ENCODE measurements at places on chromosomes 5 and 9.

DNA sequence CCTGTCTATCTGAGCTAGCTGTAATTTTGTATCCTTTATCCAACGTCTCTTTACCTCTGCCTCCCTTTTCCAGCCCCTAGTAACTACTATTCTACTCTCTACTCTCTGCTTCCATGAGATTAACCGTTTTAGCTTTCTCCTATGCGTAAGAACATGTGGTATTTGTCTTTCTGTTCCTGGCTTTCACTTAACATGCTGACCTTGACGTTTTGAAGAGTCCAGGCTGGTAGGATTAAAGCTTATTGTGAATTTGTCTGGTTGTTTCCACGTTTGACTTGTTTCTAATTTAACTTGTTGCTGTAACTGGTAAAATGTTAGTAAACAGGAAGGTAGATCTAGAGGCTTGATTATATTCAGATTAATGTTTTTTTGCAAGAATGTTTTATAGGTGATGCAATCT lies 385.3 kb downstream of the PSAT1 start:
- no peak for DNase-seq

DNA sequence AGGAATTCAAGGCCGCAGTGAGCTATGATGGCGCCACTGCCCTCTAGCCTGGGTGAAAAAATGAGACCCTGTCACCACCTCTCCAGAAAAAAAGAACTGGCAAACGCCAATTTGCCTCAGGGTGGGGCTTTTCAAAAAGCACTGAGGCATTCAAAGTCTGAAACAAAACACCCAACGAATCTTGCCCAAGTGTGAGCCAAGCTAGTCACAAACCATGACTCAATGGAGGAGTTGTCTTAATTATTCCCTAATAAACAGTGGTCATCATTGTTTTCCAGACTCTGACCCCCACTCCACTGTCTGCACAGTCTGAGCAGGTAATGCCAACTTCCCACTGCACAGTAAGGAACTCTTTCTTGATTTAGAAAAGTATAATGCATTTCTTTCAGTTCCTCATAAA lies 16.8 kb downstream of the FRMD3 start:
- DNase-seq: no peak

DNA sequence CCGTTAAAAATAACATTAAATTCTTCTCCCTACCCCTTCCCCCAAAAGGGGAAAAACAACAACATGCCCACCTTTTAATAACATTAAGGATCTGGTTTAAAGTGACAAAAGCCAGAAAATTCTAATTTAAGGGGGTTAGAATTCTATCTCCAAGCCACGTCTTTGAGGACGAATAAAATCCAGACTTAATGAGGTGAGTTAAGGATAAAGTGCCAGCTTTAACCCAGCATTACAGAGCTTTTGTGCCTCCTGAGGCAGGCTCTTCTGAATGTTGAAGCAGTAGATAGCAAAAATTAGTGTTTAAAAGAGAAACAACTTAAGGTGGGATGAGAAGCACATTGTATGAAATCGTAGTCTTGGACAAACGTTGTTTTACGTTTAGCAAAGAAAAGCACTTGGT lies 329.0 kb upstream of the MPDZ start:
- no peak for DNase-seq

DNA sequence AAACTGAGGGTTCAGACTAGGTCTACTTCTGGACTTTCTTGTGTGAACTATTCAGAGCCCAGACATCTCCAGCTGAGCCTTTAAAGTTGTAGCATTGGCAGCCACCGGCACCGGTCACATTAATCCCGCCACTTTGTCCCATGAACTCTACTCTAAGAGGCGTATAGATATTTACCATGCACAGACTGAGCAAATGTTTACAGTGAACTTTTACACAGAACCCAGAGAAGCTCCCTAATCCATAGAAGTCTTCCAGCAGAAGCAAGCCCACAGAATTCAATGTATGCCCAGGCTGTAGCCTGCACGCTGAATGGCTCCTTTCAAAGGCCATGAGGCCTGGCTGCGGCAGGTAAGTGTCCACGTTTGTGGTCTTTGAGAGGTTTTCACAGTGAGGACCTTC lies 466.9 kb downstream of the ENC1 start:
- DNase-seq: no peak

GRCh38 chr5:16726538-16726946 lies 109.7 kb upstream of the RETREG1 start:
- no peak for DNase-seq

- no peak for DNase-seq
Observed at GRCh38 chr5:39473156-39473775, 48.5 kb upstream of the DAB2 start.

- no peak for DNase-seq
Observed at GRCh38 chr5:116237917-116238500, 153.2 kb downstream of the COMMD10 start.

DNA sequence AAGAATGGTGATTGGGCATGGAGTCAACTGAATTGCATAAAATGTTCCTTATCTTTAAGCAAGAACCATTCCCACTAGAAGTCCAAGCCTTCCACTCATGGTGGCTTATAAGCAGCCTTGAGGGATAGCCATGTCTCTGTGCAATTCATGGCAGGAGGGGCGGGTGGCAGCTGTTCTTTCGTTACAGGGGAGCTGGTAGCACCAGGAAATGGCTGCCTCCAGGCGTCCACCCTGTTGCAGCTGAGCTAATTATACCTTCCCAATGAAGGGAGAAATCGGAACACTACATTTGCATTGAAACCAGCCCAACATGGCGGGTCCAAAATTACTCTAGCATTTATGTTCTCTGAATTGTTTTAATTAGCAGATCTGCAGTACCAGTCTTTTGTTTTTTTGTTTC lies 289.8 kb downstream of the NTRK2 start:
- no peak for DNase-seq

GRCh38 chr9:116934131-116934530 lies 247.0 kb downstream of the TRIM32 start:
- no peak for DNase-seq

DNA sequence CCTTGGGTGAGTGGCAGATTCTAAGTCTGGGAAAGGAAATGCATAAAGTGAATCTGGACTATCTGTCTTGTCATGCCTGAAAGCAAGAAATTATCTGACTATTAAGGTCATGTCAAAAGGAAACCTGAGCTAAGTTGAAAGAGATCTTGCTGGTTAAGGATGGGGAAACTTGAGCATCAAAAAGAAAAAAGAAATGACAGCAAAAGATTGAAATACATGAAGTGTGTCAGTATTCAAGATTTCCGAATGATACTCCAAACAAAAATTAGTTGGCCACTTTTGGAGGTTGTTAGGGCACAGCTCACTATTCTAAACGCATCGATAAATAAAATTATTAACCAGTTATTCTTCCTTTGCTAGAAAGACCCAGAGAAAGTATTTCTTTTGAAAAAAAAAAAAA lies 3.3 kb upstream of the FBN2 start:
- DNase-seq: no peak

DNA sequence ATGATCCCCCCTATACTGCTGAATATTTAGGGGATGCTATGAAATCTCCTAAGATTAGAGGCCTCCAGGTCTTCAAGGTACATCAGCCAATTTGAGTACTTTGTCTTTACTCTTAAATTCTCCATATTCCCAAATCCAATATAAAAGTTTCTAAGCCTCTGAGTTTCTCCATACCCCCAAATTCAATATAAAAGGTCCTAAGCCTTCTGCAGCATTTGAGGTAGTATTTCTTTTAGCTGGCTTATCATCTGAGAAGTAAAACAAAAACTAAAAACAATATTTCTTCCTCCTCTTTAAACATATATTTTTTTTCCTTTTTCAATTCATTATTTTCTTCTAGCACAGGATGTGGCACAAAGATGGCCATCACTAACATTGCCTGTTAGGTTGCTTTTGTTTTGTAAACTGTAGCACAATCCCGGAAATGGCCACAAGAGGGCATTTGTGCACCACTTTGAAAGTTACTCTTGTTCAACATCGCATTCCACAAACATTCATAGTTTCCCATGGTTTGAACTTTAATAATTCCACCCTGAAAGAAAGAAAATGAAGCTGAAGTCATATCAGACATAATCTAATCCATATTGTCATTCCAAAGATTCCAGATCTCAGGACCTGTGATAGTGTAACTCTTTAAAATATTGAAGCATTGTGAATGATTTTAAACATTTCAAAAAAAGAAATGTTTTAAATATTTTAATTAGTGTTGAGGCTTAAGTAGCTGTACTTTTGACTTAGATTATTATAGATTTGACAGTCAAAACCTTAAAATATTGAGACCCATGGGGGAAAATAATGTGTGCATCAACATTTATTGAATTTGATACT lies 21.0 kb upstream of the SCGB3A2 start:
- DNase-seq: peak; percentile 0

DNA sequence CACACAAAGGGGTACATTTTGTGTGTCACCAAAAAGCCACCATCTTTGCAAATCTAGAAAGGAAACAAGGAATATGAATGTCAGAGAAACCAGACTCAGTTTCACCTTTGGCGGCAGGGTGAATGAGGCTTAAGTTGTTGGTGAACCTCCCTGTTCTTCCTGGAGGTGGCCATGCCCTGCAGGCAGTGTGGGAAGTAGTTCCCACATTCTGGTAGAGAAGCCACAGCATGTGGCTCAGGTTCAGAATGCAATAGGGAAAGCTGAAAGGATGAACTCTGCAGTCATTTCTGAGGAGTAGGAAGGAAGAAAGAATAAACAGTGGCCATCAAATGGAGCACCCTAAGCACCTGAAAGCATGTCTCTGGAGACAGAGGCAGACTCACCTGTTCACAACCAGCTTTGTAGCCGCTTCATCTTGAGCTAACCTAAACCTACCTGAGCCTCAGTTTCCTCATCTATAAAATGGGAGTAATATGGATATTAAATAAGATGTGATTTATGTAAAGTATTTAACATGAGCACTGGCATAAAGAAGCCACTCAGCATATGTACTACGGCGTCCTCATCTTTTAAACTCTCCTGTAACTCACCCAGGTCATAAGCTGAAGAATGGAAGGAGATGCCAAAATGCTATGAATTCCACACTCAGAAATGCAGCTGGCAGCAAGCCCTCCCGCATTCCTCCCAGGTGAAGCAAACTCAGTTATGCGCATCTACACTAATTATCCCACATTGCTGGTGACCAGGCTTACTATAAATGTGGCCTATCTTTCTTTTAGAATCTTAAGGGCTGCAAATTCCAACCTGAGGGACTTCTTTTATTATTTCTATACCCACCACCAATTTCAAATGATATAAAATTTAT lies 86.0 kb downstream of the ZNF608 start:
- DNase-seq: no peak

GRCh38 chr9:85013703-85014102 lies 344.2 kb downstream of the NTRK2 start:
- no peak for DNase-seq
